ENCODE measurements at places on chromosomes 7 and 10. TPM values are rescaled to one million over a fixed set of nuclear protein-coding genes. Genes with fewer than 3 reads are reported as not detected.

NKX2-3 gene
- polyA plus RNA-seq = 1.2 TPM

GRCh38 chr10:114825513-114826253, 4.1 kb downstream of the FHIP2A start:
- no peak for DNase-seq

SSMEM1 gene
- not detected for polyA plus RNA-seq

- DNase-seq = no peak
These were observed 517.4 kb downstream of the CCSER2 start for GRCh38 chr10:84845628-84846261.

DNA sequence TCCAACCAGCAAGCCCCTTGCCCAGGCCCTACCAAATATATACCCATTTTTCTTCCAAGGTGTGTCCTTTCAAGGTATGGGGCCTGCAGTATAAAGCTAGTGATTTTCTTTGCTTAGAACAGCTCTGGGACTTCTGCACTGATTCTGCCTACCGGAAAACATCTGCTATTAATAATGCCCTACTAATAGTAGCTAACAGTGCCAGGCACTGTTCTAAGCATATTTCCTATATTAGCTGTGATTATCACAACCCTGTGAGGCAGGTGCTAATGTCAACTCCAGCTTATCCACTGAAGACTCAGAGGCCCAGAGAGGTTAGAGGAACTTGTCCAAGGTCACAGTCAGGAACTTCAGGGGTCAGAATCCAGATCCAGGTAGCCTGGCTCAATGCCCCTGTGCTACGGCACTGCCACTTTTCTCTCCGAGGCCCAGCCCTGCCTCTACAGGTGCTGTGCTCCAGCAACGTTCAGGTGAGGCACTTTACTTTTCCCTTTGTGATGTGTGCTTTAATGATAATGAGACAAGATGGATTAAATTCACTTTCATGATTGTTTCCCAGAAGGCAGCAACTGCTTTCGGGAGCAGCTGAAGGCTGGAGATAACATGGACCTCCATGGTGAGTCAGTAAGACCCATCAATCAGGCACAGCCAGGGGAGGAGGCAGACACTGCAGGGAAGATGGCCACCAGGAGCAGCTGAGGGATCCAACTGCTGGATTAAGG, 26.7 kb downstream of the TAS2R41 start:
- no peak for DNase-seq

- no peak for DNase-seq
These were observed 51.9 kb upstream of the PIK3AP1 start for GRCh38 chr10:96772196-96772595.

GRCh38 chr7:132123773-132124172, 452.5 kb downstream of the PLXNA4 start:
- no peak for DNase-seq

FEZF1 gene
- not detected for polyA plus RNA-seq

GRCh38 chr10:126499744-126500143, 111.5 kb upstream of the ADAM12 start:
- no peak for DNase-seq

DNA sequence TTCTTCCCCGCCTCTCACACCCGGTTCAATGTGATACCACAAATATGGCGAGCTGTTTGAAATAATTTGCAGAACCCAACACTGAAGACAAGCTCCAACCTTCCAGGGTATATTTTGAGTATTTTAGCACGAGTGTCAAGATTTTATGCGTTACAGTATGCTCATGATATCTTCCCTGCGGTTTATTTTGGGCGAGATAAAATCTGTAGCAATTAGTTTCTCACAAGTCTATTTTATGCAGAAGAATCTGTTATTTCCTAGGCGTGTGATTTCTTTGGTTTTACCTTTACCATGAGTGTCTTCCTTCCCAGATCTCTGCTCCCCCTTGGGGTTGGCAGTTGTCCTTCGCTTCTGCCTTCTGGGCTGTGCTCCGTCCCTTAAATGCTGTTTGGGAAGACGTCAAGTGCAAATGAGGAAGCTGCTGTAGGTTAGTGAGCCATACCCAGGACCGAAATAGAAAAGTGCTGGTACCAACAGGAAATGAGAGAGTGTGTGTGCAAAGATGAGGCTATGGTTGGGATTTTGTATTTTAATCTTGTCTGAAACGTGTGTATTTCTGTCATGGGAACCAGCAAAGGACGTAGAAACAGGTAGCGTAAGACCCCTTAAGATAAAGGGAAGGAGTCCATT, 299.8 kb downstream of the KLF6 start:
- DNase-seq = no peak

- no peak for DNase-seq
These were observed 132.1 kb downstream of the TACC2 start for GRCh38 chr10:122121059-122121458.

GRCh38 chr10:62038609-62039190, 137.2 kb downstream of the ARID5B start:
- no peak for DNase-seq

- no peak for DNase-seq
These were observed 72.5 kb downstream of the CDK6 start for GRCh38 chr7:92763636-92764423.

- no peak for DNase-seq
These were observed 2.8 kb upstream of the FAM53B start for GRCh38 chr10:124746992-124747391.

- DNase-seq = no peak
These were observed 156.5 kb downstream of the SGMS1 start for GRCh38 chr10:50467209-50467608.

DNA sequence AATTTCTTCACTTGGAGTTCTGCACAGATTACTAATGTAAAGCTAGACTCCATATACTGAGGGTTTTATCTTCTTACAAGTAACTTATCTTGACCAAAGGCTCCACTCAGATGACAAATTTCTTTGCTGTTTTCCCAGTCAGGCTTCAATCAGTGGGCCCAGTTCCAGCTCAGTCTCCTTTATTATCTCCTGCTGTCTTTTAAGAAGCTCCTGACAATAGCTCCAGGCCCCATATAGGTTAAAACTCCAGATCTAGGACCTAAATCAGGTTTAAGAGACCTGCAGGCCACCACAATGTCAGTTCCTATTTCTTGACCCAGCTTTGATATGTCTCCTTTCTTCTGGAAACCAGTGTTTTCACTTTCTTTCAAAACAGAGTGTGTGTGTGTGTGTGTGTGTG, 165.2 kb downstream of the RELN start:
- DNase-seq = no peak

DNA sequence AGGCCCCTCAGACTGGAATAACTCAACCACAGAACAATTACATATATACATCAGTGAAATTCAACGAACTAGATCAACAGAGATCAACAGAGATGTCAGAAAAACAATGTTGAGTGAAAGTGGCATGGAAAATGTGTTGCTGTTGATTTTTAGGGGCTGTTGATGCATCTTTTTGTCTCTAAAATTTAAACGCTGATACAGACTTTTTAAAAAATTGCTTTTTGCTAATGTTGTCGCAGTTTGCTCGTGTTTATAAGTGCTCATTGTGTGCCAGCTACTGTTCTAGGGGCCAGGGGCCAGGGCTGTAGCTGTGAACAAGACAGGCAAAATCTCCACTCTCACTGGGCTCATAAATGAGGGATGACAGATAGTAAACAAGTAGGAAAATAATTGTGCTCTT, 18.3 kb downstream of the TMEM248 start:
- DNase-seq = no peak

HOXA4 gene
- 26.4 TPM for polyA plus RNA-seq

GRCh38 chr10:95485056-95485844, 75.9 kb downstream of the SORBS1 start:
- DNase-seq = no peak

DNA sequence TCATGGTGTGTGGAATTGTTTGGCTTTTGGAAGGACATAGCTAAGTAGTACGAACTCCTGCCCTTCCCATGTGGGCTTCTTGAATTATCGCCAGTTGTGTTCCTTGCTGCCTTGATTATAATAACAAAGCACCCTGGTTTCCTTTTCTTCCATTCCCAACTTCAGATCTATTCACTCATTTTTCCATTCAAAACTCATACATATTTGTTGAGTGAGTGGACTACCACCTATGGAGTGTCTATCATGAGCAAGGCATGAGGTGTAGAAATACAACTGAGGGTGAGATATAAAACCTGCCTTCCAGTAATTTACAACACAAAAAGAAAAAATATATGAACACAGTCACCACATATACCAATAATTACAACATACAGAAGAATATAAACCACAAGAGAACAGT, 4.9 kb upstream of the COL17A1 start:
- DNase-seq = no peak

ZMIZ1 gene
- 29.8 TPM for polyA plus RNA-seq

RAB11FIP2 gene
- 20.0 TPM for polyA plus RNA-seq

GRCh38 chr7:53272081-53272480, 236.6 kb downstream of the POM121L12 start:
- no peak for DNase-seq

DNA sequence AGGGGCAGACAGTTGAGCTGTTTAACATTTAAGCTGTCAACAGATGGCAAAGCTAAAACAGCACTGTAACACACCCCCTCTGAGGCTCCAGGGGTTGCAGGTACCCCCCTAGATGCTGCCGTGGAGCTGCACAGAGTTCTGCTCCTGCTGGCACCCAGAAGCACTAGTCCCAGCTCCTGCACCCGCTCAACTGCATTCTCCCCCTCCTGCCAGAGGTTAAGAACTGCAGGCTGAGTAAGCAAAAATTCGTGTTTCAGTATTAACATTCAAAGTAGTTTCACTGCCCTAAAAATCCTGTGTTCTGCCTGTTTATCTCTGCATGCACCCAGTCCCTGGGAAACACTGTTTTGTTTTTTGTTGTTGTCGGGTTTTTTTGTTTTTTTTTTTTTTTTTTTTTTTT, 790.8 kb upstream of the KCND2 start:
- no peak for DNase-seq

GRCh38 chr10:62689712-62690111, 114.8 kb upstream of the ADO start:
- DNase-seq = peak; percentile 43

GRCh38 chr7:34138483-34138882, 233.1 kb downstream of the BMPER start:
- DNase-seq = no peak

- no peak for DNase-seq
These were observed 1101.7 kb upstream of the GHITM start for GRCh38 chr10:83037653-83038052.

- peak; percentile 83 for DNase-seq
These were observed 174.2 kb downstream of the PTN start for GRCh38 chr7:137169282-137169698.

DNA sequence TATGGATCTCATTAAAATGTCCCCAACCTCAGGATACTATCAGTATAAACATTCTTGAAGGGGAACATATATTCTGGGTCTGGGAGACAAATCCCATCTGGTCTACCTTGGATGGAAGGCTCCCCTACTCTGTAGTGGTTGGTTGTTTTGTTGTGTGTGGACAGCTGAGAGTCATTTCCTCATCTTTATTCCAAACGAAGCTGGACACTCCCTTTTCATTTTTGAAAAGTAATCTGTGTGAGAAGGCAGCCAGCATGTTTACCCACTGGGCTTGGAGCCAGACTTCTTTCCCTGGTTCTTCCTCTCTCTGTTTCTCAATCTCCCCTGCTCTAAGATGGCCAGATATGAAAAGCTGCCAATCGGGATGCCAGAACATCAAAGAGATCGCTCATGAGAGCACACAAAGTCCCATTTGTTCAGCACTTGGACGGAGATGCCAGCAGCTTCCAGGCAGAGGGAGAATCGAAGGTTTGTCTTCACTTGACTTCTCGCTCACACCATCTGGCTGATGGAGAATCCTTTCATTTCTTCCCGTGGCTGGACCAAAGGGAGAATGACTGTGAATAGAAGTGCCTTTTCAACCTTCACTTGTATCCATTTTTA, 108.1 kb upstream of the AGR3 start:
- no peak for DNase-seq

- no peak for DNase-seq
These were observed 780 bp downstream of the CYP3A5 start for GRCh38 chr7:99679032-99679399.

- no peak for DNase-seq
These were observed 748 bp downstream of the PHTF2 start for GRCh38 chr7:77799078-77799964.

CYP26C1 gene
- polyA plus RNA-seq = not detected

GRCh38 chr10:97714401-97715258, 1.1 kb downstream of the MARVELD1 start:
- peak; percentile 58 for DNase-seq

- DNase-seq = no peak
These were observed 10.6 kb upstream of the ZNF239 start for GRCh38 chr10:43585046-43585445.

AFAP1L2 gene
- 34.0 TPM for polyA plus RNA-seq

- no peak for DNase-seq
These were observed 360.0 kb downstream of the MAGI2 start for GRCh38 chr7:79093421-79093820.

GRCh38 chr10:108412323-108412722, 1247.8 kb upstream of the SORCS1 start:
- no peak for DNase-seq

EPHB6 gene
- polyA plus RNA-seq = 4.2 TPM

ADAM12 gene
- 15.0 TPM for polyA plus RNA-seq

GRCh38 chr10:112756235-112756527, 193.9 kb upstream of the TCF7L2 start:
- no peak for DNase-seq

BCL7B gene
- polyA plus RNA-seq = 38.4 TPM

DNA sequence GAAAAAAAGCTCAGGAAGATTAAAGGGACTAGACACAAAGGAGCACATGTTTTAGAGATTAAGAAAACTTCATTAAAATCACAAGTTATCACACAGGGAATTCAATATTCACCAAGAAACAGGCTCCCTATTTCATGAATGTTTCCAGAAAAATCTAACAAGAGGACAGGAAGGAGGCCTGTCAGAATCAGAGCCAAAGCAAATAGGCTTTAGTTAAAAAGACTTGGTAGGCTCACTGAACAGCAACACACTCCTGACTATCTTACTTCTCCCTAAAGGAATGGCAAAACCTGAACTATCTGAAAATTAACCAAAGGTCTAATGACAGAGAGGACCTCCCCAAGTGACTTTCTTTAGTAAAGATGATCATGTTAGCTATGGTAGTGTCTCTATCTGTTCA, 188.3 kb upstream of the MEOX2 start:
- no peak for DNase-seq

GRCh38 chr7:45592230-45592991, 18.2 kb downstream of the ADCY1 start:
- no peak for DNase-seq

GRCh38 chr10:103840740-103841070, 14.7 kb downstream of the SH3PXD2A start:
- DNase-seq = no peak

DNA sequence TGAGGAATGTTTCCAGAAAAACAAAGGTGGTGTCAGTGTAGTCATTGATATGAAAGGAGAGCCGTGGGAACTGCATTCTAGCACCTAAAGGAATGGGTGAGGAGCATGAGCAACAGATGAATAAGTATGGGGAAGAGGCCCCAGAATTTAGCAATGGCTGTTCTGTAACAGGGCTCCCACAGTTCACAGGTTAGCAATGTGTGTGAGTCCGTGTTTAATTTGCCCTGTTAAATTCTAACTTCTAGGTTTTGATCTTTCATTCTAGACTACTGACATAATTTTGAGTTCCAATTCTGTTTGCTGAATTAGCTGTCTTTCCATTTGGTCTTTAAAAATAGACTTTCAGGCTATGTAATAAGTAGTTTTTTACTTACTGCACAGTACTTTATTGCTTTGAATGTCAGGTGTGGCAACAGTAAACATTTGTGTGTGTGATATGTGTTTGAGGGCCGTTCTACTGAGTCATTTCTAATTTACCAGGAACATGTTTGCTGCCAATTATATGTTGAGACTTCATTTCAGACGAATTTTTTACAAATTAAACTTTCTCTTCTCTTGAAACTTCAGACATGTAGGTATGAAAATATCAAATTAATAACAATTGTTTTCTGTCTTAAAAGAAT, 8.8 kb downstream of the STK17A start:
- no peak for DNase-seq

GRCh38 chr10:127486355-127486754, 62.8 kb upstream of the NPS start:
- no peak for DNase-seq

All from forelimb muscle (tissue), 1 donor.